NCI-H2171 treated with DMSO at 0.1 percent for 48 hours (cell line): ENCODE measurements at places on chromosomes 13 and 19.

- peak; percentile 0 for DNase-seq
These were observed 41.3 kb downstream of the FLT3 start for GRCh38 chr13:28058866-28059613.

GRCh38 chr13:26949701-26950502 is 189.3 kb upstream of the GPR12 start:
- no peak for DNase-seq

DNA sequence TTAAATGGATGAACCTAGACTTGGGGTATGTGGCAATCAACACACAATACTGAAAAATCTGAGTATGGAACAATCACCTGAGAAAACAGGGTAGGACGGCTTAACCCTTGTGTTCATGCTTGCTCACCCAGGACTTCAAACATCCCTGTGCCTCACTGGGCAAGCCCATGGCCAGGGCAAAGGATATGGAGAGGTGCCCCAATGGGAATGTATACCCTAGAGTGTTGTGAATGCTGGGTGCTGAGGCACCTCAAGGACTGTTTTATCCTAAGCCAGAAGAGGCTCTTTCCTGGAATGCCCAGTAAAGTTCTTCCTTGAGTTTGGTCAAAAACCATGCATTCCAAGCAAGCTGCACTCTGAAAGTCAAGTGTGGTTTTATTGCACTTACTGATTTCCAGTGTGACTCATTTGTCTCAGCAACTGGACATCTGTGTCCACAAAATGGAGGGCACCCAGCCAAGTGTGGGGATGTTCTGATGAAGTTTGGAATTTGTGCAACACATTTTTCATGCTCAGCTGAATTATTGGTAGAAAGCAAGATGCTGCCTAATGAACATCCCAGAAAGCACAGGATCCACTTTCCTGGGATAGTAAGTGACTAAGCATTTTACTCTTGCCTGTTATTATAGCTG is 531.3 kb downstream of the RFC3 start:
- DNase-seq, result no peak

GRCh38 chr19:13825489-13826441 is 30.5 kb downstream of the ZSWIM4 start:
- no peak for DNase-seq

DNA sequence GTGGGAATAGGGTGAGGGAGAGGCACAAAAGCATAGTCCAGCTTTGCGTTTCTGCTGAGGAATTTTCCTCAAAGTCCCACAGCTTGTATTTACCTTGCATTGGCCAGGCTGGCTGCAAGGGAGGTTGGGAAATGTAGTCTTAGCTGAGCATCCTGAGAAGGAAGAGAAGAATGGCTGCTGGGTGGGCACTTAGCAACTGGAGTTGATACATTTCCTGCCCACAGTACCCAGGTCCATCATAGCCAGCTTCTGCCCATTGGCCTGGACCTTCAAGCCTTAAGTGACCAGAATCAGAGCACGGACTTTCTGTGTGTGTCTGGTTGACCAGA is 112.4 kb downstream of the SIPA1L3 start:
- DNase-seq, result no peak

GRCh38 chr13:110978390-110978789 is 63.5 kb upstream of the ANKRD10 start:
- DNase-seq, result no peak

DNA sequence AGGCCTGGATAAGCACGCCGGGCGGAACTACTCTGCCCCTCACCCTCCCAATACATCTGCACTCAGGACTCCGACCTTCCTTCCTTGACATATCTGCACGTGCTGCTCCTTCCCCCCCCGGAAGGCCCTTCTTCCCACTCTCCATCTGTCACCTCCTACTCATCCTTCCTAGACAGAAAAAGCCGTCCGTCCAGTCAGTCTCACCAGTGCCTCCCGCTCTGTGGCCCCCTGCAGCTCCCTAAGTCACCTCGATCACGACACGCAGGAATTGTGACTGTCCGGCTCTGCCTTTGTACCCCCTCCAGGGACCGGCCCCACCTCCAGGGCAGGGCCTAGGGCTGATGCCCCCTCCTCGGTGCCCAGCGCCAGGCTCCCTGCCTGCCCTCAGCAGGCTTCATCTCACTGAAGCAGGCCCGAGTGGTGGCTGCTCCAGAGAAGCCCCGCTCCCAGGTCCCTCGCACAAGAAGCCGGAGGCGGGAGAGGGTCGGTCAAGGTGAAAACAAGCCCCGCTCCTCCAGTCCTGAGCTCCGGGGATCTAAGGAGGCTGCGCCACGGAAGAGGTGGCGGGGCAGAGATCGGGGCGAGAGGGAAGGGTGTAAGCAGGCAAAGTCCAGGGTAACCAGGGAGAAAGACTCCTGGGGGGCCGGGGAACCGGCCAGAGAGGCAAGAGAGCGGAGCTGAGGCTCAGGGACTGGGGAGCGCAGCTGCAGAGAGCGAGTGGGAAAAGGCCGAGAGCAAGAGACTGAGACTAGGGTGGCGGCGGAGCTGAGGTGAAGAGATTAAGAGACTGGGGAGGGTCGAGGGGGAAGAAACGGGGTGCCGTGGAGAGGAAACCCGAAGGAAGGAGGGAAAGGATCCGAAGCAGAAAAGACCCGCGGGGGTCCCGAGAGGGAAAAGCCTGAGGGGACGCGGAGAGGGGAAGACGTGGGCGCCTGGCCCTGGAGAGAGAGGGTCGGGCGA is 1.1 kb downstream of the PPP6R1 start:
- peak; percentile 16 for DNase-seq

DNA sequence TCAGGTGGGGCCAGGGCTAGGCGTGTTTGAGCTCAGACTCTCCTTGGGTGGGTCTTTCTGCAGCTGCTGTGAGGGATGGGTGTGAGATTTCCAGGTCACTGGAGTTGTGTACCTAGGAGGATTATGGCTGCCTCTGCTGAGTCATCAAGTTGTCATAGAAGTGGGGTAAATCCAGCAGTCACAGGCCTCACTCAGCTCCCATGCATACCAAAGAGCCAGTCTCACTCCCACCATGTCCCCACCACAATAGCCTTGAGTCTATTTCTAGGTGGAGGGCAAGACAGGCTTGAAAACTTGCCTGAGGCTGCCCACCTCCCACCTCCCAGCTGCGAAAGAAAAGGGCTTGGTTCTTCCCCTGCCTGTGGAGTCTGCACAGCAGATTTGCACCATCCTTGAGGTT is 194.0 kb upstream of the PCDH17 start:
- DNase-seq, result no peak

DNA sequence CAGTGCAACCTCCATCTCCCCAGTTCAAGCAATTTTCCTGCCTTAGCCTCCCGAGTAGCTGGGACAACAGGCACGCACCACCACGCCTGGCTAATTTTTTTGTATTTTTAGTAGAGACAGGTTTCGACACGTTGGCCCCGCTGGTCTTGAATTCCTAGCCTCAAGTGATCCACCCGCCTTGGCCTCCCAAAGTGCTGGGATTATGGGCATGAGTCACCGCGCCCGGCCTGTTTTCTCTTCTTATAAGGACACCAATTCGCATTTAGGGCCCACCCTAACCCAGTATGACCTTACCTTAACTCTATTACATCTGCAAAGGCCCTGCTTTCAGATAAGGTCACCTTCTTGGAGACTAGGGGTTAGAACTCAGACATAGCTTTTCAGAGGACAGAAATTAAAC is 35.1 kb downstream of the TMEM161A start:
- no peak for DNase-seq

DNA sequence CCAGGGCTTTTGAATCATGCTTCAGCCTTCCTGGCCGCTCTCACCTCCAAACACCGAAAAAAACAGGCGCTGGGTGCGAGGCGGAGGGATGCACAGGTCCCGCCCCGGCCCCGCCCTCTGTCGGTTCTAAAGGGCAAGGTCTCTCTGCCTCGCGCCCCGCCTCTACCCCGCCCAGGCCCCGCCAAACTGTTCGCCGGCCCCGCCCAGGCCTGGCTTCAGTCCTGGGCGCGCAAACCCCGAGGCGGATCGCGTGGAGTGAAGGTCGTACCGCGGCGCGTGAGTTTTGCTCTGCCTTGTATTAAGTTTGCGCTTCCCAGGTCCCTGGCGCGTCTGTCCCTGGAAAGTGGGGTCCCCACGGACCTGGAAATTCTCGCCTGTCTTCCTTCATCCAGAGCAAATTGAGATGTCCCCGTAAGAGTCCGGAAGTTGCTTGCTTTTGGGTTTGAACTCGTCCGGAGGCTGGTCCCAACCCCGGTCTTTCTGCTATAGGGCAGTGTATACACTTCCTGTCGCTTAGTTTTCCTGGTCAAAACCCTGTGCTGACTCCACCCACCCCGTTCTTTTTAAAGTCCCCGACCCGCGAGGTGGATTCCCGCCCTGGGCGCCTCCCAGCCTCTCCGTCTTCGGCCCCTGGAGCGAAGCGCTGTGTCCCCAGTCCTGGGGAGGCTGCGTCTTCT is 8.4 kb downstream of the ZNF808 start:
- DNase-seq, result no peak
